ENCODE measurements at places on chromosomes 12 and 14. TPM values are rescaled to one million over a fixed set of nuclear protein-coding genes. Genes with fewer than 3 reads are reported as not detected.

GRCh38 chr12:103850429-103850828 lies 9.4 kb upstream of the NT5DC3 start:
- H3K27ac ChIP-seq = no peak overlapping the region
- H3K27me3 ChIP-seq = peaks cover 12% of the 10 kb centered on the region
- H3K4me1 ChIP-seq = no peaks in the 10 kb centered on the region

DNA sequence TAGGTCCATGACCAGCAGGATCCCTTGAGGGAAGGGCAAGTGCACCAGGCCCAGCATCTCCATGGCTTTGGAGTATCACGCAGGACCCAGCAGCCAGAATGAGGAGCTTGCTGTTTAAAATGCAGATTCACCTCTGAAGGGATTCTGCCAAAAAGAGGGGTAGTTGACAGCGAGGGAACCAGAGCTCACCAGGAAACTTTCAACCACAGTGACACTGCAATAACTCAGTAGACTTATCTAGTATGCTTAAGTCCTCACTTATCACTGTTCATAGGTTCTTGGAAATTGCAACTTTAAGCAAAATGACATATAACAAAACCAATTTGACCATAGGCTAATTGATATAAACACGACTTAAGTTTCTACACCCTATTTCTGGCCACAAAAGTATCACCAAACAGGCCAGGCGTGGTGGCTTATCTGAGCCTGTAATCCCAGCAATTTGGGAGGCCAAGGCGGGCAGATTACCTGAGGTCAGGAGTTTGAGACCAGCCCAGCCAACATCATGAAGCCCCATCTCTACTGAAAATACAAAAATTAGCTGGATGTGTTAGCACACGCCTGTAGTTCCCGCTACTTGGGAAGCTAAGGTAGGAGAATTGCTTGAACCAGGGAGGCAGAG lies 21.4 kb upstream of the CKAP4 start:
- H3K4me1 ChIP-seq = peaks cover 31% of the 10 kb centered on the region
- no peak overlapping the region for H3K27ac ChIP-seq
- no peaks in the 10 kb centered on the region for H3K36me3 ChIP-seq
- H3K27me3 ChIP-seq = peaks cover 11% of the 10 kb centered on the region
- no peak for DNase-seq

The CRIP1 gene
- total RNA-seq = 883 TPM

GRCh38 chr14:71566276-71566675 lies 366.0 kb upstream of the RGS6 start:
- H3K27ac ChIP-seq = peak overlapping the region; percentile 8
- no peak for DNase-seq
- no peak overlapping the region for H3K4me3 ChIP-seq
- H3K27me3 ChIP-seq = no peaks in the 10 kb centered on the region
- peaks cover 12% of the 10 kb centered on the region for H3K4me1 ChIP-seq
- H3K36me3 ChIP-seq = no peaks in the 10 kb centered on the region

- no peaks in the 10 kb centered on the region for H3K27me3 ChIP-seq
- no peak overlapping the region for H3K27ac ChIP-seq
- H3K4me1 ChIP-seq = peaks cover 6% of the 10 kb centered on the region
- no peaks in the 10 kb centered on the region for H3K36me3 ChIP-seq
- H3K4me3 ChIP-seq = no peak overlapping the region
- no peak for DNase-seq
These were observed 18.8 kb downstream of the SLC25A29 start for GRCh38 chr14:100287202-100287997.

GRCh38 chr12:115297445-115297844 lies 613.5 kb upstream of the TBX3 start:
- no peak for DNase-seq
- no peak overlapping the region for H3K27ac ChIP-seq
- no peaks in the 10 kb centered on the region for H3K36me3 ChIP-seq
- H3K27me3 ChIP-seq = no peaks in the 10 kb centered on the region
- H3K4me3 ChIP-seq = no peak overlapping the region
- H3K4me1 ChIP-seq = no peaks in the 10 kb centered on the region

The MRPS35 gene
- 31.8 TPM for total RNA-seq

GRCh38 chr12:131454418-131455217 lies 256.3 kb upstream of the SFSWAP start:
- DNase-seq = peak; percentile 36
- no peaks in the 10 kb centered on the region for H3K36me3 ChIP-seq
- H3K4me1 ChIP-seq = no peaks in the 10 kb centered on the region
- H3K27ac ChIP-seq = no peak overlapping the region
- no peak overlapping the region for H3K4me3 ChIP-seq

The A2M gene
- not detected for total RNA-seq

DNA sequence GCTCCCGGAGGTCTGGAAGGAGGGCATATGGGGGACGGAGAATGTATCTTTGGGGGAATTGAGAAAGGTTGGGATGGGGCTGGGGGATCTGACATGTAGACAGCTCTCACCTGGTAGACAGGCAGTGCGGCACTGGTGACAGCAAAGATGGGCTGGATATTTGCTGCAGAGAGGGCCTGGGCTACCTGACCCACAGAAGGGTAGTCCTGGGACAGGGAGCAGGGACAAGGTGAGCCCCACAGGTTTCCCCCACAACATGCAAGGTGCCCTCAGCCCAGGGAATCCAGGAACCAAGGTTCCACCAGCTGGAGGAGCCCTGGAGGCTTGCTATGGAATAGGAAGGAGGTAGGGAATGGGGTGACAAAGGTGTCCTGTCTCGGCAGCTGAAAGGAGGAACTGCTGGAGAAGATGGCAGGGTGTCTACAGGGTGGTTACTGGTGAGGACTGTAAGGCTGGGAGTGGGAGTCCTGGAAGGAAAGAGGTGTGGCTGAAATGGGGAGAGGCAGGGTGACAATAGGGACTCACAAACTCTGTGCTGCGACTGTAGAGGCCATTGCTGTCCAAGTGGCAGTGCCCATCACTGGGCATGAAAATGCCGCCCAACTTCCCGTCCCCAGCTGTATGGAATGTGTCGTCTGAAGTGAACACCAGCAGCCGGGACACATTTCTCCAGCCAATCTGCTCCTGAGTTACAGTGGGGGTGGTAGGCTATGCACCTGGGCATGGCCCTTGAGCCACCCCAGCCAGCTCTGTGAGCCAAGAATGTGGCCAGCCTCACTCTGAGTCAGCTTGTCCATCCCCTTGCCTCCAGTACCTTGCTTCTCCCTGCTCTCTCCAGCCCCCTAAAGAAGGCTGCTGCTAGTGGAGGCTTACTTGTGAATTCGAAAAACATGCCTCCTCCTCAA lies 11.3 kb downstream of the ITGB7 start:
- peaks cover 57% of the 10 kb centered on the region for H3K4me1 ChIP-seq
- no peak for DNase-seq
- H3K27me3 ChIP-seq = no peaks in the 10 kb centered on the region
- H3K4me3 ChIP-seq = no peak overlapping the region
- peak overlapping the region; percentile 44 for H3K27ac ChIP-seq

- H3K36me3 ChIP-seq = no peaks in the 10 kb centered on the region
- H3K27me3 ChIP-seq = no peaks in the 10 kb centered on the region
- H3K4me1 ChIP-seq = no peaks in the 10 kb centered on the region
- DNase-seq = no peak
- no peak overlapping the region for H3K27ac ChIP-seq
- no peak overlapping the region for H3K4me3 ChIP-seq
These were observed 428.6 kb downstream of the KCNH5 start for GRCh38 chr14:62616668-62617067.

- H3K4me1 ChIP-seq = peaks cover 43% of the 10 kb centered on the region
- DNase-seq = peak; percentile 71
- peak overlapping the region; percentile 69 for H3K27ac ChIP-seq
These were observed 9.1 kb downstream of the GNG2 start for GRCh38 chr14:51869411-51870100.

DNA sequence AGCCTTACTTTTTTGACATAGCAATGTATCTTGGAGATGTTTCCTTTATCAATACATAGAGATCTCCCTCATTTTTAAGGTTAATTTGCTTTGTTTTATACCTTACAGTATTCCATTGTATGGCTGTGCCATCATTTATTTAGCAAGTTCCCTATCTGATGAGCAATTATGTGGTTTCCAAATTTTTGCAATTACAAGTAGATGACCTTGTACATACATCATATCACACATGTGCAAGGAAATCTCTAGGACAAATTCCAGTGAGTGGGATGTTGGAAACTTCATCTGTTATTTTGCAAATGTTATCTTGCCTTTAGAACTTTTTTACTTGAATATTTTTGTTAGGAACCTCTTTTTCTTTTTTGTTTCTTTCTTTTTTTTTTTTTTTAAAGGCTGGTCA lies 49.7 kb downstream of the DRAM1 start:
- peaks cover 17% of the 10 kb centered on the region for H3K4me1 ChIP-seq
- no peaks in the 10 kb centered on the region for H3K27me3 ChIP-seq
- H3K27ac ChIP-seq = no peak overlapping the region

GRCh38 chr12:66280561-66280960 lies 21.7 kb upstream of the HELB start:
- peaks cover 9% of the 10 kb centered on the region for H3K36me3 ChIP-seq
- peaks cover 25% of the 10 kb centered on the region for H3K4me1 ChIP-seq
- H3K27ac ChIP-seq = no peak overlapping the region
- no peak for DNase-seq

- H3K27ac ChIP-seq = no peak overlapping the region
- H3K4me3 ChIP-seq = no peak overlapping the region
- no peaks in the 10 kb centered on the region for H3K4me1 ChIP-seq
- peaks cover 30% of the 10 kb centered on the region for H3K36me3 ChIP-seq
These were observed 49.7 kb upstream of the TRAF3 start for GRCh38 chr14:102727336-102728095.

DNA sequence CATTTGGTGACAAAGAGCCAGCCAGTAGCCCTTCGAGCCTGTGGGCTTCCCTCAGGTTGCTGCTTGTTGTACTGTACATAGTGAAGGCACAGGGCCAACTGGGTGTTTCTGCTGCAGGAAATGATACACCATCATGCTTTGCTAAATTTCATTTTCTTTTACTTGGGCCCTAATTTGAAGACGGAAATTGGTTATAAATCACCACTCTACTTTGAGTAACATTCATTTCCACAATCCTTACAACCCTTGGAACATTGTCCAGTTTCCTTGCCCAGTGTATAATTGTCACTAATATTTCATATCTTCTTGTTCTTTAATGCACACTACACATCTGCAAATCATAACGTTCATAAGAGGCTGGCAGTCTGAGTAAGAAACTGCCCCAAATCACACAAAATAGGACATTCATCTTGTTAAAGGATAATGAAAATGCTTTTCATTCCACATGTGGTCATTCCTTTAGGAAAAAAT lies 30.2 kb downstream of the MSRB3 start:
- H3K4me1 ChIP-seq = no peaks in the 10 kb centered on the region
- no peak overlapping the region for H3K27ac ChIP-seq
- H3K27me3 ChIP-seq = peaks cover 24% of the 10 kb centered on the region
- DNase-seq = no peak
- H3K36me3 ChIP-seq = no peaks in the 10 kb centered on the region

- DNase-seq = no peak
- no peak overlapping the region for H3K4me3 ChIP-seq
- no peaks in the 10 kb centered on the region for H3K4me1 ChIP-seq
- H3K36me3 ChIP-seq = peaks cover 6% of the 10 kb centered on the region
- peaks cover 1% of the 10 kb centered on the region for H3K27me3 ChIP-seq
- H3K27ac ChIP-seq = no peak overlapping the region
These were observed 9.1 kb downstream of the C1R start for GRCh38 chr12:7083125-7083524.

DNA sequence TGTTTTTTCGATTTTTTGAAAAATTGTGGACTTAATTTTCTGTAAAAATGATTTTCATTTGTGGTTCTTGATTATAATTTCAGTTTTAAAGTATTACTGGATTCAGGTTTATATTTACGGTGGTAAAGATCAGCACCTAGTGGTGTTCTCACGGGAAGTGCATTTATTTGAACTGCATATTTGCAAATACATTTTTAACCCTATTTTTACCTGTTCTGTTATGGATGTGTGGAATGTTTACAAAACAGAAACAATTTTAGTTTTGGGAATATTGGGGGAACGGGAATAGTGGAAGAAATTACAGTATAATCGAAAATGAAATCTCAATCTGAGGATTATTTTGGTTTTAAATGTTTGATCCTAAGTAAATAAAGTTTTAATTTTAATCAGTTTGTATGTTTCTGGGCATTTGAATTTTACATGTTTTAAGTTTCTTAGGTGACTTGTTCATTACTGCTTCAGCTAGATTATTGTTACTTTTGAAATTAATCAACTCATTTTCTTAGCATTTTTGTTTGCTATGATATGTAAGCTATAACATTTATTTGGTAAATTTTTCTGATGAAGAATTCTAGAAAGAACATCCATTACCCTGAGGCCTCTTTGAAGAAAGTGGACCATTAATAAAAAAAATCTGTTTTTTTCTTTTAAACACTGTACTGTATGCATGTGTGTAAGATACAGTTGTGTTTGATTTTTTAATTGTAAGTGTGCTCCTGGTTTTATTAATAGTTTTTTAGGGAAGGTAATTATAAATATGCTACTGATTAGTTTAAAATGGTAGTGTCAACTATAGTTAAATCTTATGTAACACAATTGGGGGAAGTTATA lies 942 bp downstream of the ATF7IP start:
- no peak for DNase-seq
- H3K36me3 ChIP-seq = peaks cover 44% of the 10 kb centered on the region
- H3K27me3 ChIP-seq = no peaks in the 10 kb centered on the region

The ALX1 gene
- not detected for total RNA-seq

GRCh38 chr14:55026441-55026792 lies 482 bp downstream of the WDHD1 start:
- no peaks in the 10 kb centered on the region for H3K27me3 ChIP-seq
- peaks cover 31% of the 10 kb centered on the region for H3K36me3 ChIP-seq
- H3K27ac ChIP-seq = peak overlapping the region; percentile 88
- peak overlapping the region; percentile 88 for H3K4me3 ChIP-seq

The PAX9 gene
- not detected for total RNA-seq

GRCh38 chr14:82635915-82636314 lies 1102.3 kb upstream of the SEL1L start:
- no peak overlapping the region for H3K27ac ChIP-seq
- DNase-seq = no peak
- H3K27me3 ChIP-seq = no peaks in the 10 kb centered on the region
- no peak overlapping the region for H3K4me3 ChIP-seq
- H3K4me1 ChIP-seq = no peaks in the 10 kb centered on the region

GRCh38 chr12:116539361-116539771 lies 19.8 kb upstream of the MAP1LC3B2 start:
- no peak overlapping the region for H3K27ac ChIP-seq
- peaks cover 33% of the 10 kb centered on the region for H3K4me1 ChIP-seq
- H3K36me3 ChIP-seq = no peaks in the 10 kb centered on the region
- H3K27me3 ChIP-seq = peaks cover 6% of the 10 kb centered on the region

GRCh38 chr12:111645433-111645832 lies 40.3 kb downstream of the BRAP start:
- no peak for DNase-seq
- peaks cover 42% of the 10 kb centered on the region for H3K36me3 ChIP-seq
- H3K27me3 ChIP-seq = no peaks in the 10 kb centered on the region

The SMOC1 gene
- total RNA-seq = not detected
